Heart left ventricle (tissue), 16 donors: ENCODE measurements at places on chromosomes 2 and 18.

DNA sequence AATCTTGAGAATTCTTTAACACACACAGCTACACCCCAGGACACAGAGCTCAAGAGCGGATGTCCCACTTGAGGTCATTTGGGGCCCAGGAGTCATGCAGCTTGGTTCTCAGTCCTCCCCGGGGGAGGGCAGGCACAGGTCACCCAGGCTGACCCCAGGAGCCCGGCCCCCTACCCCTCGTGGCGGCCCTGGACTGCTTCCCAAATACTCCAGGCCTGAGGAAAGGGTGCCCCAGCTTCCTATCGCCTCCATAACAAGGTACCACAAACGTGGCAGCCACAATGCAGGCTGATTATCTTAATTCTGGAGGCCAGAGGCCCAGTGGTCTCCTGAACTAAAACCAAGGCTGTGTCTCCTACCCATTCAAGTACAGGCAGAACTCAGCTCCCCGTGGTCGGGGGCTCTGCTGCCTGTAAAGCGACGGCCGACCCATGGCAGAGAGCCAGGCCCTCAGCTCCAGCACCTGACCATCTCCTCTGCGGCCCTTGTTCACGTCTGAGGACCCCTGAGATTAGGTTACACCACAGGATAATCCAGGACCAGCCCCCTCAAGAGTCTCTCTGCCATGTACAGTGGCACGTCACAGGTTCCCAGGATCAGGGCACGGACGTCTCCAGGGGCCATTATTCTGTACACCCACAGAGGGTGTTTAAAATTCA lies 10.5 kb downstream of the SLC66A2 start:
- no peak for DNase-seq

- DNase-seq = peak; percentile 63
These were observed 58.0 kb downstream of the ZNF516 start for GRCh38 chr18:76437011-76437410.

GRCh38 chr2:189204322-189204941 lies 24.9 kb upstream of the COL5A2 start:
- DNase-seq = no peak

GRCh38 chr18:6362559-6363129 lies 52.1 kb downstream of the L3MBTL4 start:
- no peak for DNase-seq

DNA sequence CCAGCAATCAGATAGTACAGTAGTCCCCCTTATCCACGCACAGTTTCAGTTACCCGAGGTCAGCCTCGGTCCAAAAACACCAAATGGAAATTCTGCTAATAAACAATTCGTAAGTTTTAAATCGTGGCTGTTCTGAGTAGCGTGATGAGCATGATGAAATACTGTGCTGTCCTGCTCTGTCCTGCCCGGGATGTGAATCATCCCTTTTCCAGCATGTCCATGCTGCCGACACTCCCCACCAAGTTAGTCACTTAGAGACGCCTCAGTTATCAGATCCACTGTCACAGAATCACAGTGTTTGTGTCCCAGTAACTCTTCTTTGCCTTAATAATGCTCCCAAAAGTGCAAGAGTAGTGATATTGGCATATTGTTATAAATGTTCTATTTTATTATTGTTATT lies 62.1 kb downstream of the MEX3C start:
- DNase-seq = no peak

DNA sequence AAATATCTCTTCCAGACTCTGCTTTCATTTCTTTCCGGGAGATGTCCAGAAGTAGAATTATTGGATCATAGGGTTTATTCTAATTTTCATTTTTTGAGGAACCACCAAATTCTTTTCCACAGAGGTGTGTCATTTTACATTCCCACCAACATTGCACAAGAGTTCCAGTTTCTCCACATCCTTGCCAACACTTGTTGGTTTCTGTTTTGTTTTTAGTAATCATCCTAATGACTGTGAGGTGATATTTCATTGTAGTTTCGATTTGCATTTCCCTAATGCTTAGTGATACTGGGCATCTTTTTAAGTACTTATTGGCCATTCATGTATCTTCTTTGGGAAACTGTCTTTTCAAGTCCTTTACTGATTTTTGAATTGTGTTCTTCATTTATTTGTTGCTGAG lies 513.1 kb downstream of the PARD3B start:
- DNase-seq = no peak
